Karpas-422 (cell line): ENCODE measurements at places on chromosomes 2 and 18.
A peak's percentile ranks its signal among the peaks of the same experiment; 100 is the strongest.

DNA sequence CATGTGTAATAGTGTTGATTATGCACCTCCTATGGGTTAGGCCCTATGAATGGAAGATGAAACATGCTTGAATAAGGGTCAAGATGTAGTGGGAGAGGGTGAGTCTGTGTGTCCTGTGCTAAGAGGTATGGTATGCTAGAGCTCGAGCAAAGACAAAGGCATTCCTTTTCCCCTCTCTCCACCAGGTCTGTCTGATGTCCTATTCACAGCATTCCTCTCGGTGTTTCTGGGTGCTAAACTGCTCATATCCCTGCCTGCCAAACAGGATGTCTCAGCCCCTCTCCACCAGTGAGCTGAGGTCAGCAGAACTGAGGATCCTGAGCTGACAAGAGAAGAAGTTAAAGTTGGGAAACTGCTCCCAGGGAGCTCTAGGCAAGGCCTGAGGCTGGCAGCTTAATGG, 344.9 kb downstream of the TSN start:
- DNase-seq: no peak

DNA sequence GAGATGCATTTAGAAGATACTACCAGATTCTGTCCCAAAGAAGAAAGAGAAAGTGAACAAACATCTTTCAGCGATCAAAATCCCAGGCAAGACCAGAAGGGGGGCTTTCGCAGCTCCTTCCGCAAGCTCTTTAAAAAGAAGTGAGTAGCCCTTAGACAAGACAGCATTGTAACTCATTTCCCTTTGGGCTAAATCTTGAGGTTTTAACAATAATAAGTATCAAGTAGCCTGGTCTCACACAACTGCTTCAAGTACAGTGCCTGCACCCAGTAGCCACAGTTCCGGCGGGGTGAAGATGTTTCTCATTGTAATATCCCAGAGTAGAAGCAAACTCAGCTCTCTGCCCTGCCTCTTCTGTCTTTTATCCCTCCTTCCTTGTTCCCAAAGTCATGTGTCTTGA, 76.3 kb downstream of the ARHGEF33 start:
- DNase-seq: no peak

GRCh38 chr18:34773961-34774766, 64.1 kb downstream of the DTNA start:
- no peak for DNase-seq

DNA sequence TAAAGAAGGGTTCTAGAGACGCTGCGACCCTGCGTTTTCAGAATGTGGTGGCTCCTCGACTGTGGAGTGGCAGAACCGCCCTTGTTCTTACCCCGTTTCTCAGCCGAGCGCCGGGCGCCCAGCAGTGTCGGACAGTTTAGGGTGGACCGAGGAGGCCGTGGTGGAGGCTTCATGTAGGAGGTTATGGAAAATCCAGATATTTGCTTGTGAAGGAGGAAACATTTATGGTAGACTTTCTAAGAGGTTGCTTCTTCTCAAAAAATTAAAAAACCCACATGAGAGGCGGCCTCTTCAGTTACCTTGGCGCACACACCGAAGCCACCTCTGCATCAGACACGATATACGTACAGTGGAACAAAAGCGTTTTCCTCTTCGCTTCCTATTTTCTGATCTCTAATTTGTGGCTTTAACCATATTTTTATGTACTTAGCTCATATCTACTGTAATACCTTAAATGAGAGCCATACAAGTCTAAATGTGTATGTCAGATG, 120.8 kb downstream of the NFATC1 start:
- no peak for DNase-seq

- no peak for DNase-seq
Observed at GRCh38 chr18:28904789-28905364, 727.9 kb upstream of the CDH2 start.

GRCh38 chr18:77103991-77104531, 28.5 kb downstream of the MBP start:
- DNase-seq: no peak

DNA sequence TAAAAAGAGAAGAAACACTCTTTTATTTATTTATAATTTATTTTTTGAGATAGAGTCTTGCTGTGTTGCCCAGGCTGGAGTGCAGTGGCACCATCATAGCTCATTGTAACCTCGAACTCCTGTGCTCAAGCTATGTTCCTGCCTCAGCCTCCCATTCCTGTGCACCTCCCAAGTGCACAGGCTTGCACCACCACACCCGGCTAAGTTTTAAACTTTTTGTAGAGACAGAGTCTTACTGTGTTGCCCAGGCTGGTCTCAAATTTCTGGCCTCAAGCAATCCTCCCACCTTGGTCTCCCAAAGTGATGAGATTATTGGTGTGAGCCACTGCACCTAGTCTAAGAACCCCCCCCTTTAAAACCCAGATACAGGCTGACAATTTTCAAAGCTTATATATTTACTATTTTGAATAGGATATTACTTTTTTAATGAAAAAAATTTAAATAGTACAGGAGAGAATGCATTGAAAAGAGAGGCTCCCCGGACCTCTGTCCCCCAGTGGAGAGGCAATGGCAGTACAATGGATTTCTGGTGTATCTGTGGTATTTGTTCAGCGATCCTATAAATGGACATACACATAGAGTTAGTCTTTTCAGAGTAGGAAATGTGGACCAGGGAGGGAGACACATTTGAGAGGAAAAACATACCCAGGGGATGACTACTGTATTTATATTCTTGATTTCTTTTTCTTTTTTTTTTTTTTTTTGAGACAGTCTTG, 48.1 kb upstream of the CNOT11 start:
- no peak for DNase-seq

DNA sequence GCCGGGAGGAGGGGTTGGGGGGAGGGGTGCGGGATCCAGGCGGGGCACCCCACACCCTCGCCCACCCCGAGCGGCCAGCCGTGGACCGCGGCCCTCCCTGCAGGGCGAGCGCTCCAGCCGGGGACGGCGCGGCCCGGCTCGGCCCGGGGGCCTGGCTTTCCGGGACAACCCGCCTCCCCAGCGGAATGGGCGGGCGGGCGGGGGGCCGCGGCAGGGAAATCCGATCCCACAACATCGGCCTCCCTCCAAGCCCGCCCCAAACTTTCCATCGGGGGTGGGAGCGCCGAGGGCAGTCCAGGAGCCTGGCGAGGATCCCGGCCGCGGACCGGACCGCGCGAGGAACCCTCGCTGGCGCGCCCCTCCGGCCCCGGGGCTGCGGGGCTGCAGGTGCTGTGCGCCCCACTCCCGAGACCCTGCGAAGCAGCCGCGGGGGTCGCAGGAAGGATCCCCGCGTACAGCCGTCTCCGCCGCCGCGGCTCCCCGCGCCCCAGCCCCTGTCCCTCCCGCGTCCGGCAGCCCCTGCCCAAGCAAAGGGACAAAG, 529 bp downstream of the SEMA4C start:
- no peak for DNase-seq

- no peak for DNase-seq
Observed at GRCh38 chr2:181660181-181660580, 3.3 kb upstream of the CERKL start.

DNA sequence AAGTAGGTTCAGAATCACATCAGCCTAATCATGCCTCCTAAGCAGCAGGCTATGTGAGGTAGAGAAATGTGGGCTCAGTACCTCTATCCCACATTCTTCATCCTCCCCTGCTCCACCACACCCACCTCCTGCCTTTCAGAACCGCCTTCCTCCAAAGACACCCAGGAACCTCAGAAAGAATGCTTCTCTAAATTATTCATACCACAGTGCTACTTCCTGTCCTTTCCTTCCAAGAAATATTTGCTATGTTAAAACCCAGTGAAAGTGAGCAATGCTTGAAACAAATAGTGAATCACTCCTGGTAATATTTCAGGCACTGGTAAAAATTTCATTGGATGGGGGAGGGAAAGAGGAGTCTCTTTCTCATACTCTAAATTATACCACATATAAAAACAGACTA, 24.0 kb upstream of the CREB1 start:
- DNase-seq: no peak

DNA sequence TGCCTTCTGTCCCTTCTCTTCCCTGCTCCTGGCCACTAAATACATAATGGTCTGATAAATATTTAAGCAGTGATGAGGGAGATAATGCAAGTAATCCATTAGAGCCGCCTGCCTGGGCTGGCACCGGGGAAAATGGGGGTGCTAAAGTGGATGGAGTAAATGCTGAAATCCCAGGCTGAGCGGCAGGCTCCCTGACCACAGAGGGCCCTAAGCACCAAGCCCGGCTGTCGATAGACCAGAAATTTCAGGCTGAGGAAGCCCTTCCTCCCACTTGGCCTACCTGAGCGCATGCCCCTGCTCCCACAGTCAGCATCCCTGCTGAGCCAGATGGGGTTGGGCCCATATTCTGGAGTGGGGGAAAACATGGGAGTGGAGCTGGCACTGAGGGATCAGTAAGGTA, 197.5 kb upstream of the SKOR2 start:
- DNase-seq: no peak

DNA sequence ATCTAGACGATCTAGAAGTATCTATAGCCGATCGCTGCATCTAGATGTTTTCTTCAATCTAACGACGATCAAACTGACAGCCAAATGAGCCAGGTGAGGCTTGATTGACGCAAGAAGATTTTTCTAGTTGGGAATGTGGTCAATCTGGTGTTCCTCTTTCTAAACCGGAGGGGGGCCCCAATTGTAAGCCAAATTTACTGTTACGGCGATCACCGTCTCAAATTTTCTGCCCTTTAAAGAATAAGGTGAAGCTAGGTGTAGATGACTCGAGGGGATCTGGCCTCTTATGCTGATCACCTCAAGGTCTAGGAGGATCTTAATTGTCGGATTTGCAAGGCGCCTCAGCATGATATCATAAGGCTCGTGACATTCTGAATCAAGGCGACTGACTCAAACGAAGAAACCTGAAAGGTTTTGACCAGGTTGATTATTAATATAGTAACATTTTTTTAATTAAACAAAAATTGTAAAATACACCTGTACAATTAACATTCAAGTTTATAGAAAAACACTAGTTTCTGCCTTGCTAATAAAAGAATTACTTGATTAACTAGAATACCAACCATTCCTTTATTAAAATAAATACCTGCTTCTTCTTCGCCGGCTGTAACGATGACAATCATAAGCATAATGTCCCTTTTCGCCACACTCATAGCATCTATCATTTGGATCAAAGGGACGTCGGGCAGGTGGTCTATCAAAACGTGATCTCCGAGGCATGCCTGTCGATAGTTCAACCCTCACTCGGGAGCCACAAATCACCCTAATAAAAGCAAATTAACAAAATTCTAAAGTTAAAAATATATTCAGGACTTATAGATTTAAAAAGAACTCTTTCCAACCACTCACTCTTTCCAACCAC, 2.0 kb downstream of the SRSF7 start:
- no peak for DNase-seq

GRCh38 chr18:57854726-57855125, 51.6 kb upstream of the ATP8B1 start:
- DNase-seq: no peak

- DNase-seq: peak; percentile 64
Observed at GRCh38 chr2:53969285-53969967, 1.4 kb downstream of the PSME4 start.

DNA sequence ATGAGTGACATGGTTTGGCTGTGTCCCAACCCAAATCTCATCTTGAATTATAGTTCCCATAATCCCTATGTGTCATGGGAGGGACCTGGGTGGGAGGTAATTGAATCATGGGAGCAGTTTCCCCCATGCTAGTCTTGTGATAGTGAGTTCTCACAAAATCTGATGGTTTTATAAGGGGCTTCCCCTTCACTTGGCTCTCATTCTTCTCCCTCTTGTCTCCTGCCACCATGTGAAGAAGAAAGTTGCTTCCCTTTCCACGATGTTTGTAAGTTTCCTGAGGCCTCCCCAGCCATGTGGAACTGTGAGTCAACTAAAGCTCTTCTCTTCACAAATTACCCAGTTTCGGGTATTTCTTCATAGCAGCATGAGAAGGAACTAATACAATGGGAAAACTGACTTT, 14.0 kb downstream of the DNAH7 start:
- DNase-seq: no peak

DNA sequence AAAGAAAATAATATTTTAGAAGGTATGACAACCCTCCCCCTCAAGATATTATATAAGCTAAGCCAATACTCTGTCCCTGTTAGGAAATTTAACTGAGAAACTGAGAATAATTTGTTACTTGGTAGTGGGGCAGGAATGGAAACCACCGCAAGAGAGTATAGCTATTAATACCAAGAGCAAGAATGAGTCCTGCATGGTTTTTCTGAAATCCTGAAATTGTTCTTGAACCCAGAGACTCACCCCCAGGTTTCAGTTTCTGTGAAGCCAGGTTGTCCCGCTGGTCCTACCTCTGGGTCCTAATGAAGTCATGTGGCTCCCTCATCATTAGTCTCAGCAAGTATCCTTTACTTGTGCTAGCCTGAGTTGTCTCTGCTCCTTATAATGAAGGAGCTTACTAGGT, 671.0 kb upstream of the ACVR2A start:
- DNase-seq: no peak

- DNase-seq: no peak
Observed at GRCh38 chr2:180669016-180669415, 311.4 kb upstream of the UBE2E3 start.

DNA sequence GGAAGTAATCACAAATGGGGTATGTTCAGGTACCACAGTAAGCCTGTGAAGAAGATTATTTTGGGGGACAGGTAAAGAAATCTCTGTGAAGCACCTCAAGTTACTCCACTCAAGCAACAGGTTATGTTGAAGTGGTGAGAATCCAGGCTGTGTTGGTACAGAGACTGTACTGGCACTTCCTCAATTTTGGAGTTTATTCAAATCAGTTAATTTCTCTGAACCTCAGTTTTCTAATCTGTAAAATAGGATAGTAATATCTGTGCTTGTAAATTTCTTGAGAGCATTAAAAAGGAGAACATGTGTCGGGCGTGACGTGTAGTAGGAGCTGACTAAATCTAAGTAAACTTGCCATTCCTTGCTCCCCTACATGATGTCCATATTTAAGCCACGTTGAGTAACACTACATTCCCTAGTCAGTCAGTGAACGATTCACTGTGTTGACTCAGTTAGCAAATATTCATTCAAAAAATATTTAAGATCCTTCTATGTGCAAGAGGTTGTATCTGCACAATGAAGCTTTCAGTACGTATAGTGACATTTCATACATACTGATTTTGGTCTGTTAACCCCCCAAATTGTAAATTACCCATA, 504.2 kb downstream of the ZEB2 start:
- DNase-seq: no peak

DNA sequence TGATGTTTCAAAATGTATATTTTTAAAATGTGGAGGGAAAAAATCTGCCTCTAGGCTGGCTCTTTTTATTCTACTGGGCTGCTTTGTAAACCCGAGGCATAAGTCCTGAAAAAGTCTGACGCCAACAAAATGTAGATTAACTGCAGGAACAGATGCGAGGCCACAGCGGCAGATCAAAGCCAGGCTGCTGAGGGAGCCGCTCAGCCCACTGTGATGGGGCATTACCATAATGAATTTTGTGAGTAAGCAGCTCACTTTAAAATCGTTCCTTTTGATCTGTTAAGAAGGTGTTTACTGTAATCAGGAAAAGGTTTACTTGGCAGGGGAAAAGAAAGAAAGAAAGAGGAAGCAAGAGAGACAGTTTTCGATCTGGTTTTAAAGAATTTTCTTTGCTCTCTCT, 269.0 kb downstream of the ICOS start:
- no peak for DNase-seq
